ENCODE measurements at places on chromosomes 13 and 19.

DNA sequence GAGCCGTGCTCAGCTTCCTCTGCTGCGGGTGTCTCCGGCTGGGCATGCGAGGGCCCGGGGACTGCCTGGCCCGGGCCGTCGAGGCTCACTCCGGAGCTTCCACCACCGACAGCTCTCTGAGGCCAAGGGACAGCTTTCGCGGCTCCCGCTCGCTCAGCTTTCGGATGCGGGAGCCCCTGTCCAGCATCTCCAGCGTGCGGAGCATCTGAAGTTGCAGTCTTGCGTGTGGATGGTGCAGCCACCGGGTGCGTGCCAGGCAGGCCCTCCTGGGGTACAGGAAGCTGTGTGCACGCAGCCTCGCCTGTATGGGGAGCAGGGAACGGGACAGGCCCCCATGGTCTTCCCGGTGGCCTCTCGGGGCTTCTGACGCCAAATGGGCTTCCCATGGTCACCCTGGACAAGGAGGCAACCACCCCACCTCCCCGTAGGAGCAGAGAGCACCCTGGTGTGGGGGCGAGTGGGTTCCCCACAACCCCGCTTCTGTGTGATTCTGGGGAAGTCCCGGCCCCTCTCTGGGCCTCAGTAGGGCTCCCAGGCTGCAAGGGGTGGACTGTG lies 1.2 kb downstream of the S1PR4 start:
- DNase-seq = no peak
- no peak overlapping the region for H3K27ac ChIP-seq
- no peaks in the 10 kb centered on the region for H3K36me3 ChIP-seq

GRCh38 chr13:111385183-111385857 lies 64.9 kb downstream of the TEX29 start:
- H3K4me1 ChIP-seq = no peaks in the 10 kb centered on the region
- DNase-seq = no peak
- no peak overlapping the region for H3K4me3 ChIP-seq
- no peaks in the 10 kb centered on the region for H3K36me3 ChIP-seq
- no peak overlapping the region for H3K27ac ChIP-seq

DNA sequence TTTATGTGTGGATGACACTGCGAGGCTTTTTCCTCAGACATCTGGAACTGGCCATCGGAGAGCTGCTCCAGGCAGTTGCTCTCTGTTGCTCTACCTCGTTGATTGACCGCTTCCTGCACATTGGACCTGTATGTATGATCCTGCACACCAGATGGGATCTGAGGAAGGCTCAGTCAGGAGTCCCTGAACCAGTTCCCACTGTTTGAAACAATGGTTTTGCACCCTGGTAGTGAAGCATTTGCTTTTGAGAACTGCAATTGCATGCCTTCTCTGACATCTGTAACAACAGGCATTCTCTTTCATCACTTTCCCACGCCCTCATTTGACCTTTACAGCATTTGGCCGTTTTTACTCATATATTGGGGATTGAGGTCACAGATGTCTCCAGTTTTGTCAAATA lies 61.1 kb upstream of the NPAS1 start:
- H3K4me3 ChIP-seq = no peak overlapping the region
- H3K27ac ChIP-seq = no peak overlapping the region
- peak; percentile 52 for DNase-seq
- H3K27me3 ChIP-seq = no peaks in the 10 kb centered on the region
- peaks cover 3% of the 10 kb centered on the region for H3K36me3 ChIP-seq
- H3K4me1 ChIP-seq = peaks cover 27% of the 10 kb centered on the region

- no peak overlapping the region for H3K4me3 ChIP-seq
- no peaks in the 10 kb centered on the region for H3K27me3 ChIP-seq
- DNase-seq = no peak
- no peak overlapping the region for H3K27ac ChIP-seq
- H3K4me1 ChIP-seq = no peaks in the 10 kb centered on the region
Measured at GRCh38 chr13:62631124-62631523, 1215.5 kb upstream of the PCDH20 start.

DNA sequence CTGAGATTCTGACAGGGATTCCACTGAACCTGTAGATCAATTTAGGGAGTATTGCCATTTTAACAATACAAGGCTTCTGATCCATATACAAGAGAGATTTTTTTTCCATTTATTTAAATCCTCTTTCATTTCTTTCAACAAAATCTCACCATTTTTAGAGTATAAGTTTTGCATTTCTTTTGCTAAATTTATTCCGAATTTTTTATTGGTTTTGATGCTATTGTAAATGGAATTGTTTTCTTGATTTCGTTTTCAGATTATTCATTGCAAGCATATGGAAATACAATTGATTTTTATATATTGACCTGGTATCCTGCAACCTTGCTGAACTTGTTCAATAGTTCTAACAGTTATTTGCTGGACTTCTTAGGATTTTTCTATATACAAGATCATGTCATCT lies 18.4 kb downstream of the LEUTX start:
- no peak for DNase-seq
- H3K27me3 ChIP-seq = peaks cover 5% of the 10 kb centered on the region
- no peak overlapping the region for H3K4me3 ChIP-seq
- no peak overlapping the region for H3K27ac ChIP-seq

DNA sequence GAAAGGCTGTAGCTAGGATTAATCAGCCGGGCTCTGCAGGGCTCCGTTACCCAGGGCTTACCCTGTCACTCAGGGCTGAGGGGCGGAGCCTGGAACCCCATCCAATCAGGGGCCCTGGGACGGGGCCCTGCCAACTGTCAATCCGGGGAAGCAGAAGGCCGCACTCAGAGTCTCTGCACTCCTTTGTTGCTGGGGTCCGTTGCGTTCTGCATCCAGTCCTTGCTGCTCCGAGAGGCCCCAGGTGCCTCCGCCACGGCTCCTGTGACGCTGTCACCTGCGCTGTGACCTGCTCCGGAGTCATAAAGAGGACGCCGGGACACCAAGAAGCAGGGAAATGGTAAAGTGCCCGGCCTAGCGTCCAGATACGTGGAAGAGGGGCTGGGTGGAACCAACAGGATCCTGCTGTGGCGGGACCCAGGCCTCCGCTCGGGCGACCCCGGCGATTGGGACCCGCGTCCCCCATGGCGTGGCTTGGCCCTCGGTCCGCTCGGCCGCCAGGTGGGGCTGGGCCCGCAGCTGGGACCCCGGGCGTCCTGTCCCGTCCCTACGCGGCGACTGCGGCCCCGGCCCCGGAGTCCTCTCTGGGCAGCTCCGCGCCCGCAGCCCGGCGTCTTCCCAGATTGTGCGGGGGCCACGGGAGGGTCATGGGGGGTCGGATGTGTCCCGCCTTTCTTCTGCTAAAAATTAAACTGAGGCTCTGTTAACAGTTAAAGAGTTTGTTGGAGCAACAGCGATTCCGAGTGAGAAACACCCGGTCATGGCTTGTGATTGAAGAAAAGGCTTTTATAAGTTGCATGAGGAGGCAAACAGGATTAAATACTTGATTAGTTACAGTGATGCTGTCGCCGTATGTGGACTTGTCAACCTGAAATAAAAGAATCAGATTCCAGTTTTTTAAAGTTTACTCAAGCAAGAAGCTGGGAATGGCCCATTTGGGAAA lies at the start of gene ZNF491:
TSS of gene ZNF491 (plus strand) at position 133 of the 940 bp plus-strand sequence. CDS start 7,431 bp downstream, outside the sequence.
- 0 out of 2 replicates have a peak, but pooled peaks cover 4% of the 10 kb centered on the region for H3K4me1 ChIP-seq
- no peaks in the 10 kb centered on the region for H3K27me3 ChIP-seq
- H3K36me3 ChIP-seq = no peaks in the 10 kb centered on the region
- peak within 1 kb of the TSS; percentile 76 for H3K4me3 ChIP-seq
- peak; percentile 87 for DNase-seq

DNA sequence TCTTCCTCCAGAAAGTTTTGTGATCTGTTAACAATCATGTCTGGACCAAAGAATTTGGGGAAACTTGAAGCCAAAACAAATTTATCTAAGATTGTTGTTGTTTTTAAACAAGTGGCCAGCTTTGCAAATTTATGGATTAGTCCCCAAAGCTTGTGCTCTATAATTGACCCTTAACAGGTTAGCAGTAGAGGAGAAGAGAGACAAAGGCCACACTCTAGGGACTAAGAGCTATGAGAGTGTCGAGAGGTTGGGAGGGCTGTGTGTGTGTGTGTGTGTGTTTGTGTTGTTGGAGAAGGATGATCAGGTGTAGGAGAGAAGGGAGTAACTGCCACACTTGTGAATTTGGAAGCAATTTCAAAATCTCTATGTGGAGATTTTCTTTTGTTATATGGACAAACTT lies 367.3 kb downstream of the KCNRG start:
- H3K27ac ChIP-seq = no peak overlapping the region
- no peak for DNase-seq
- H3K4me3 ChIP-seq = no peak overlapping the region
- H3K36me3 ChIP-seq = no peaks in the 10 kb centered on the region
- no peaks in the 10 kb centered on the region for H3K27me3 ChIP-seq

GRCh38 chr13:87536499-87536898 lies 134.7 kb upstream of the SLITRK5 start:
- no peak overlapping the region for H3K27ac ChIP-seq
- no peak for DNase-seq
- H3K4me1 ChIP-seq = no peaks in the 10 kb centered on the region
- no peaks in the 10 kb centered on the region for H3K36me3 ChIP-seq
